Heart left ventricle (tissue), 16 donors: ENCODE measurements at places on chromosomes 11 and 22. TPM values are rescaled to one million over a fixed set of nuclear protein-coding genes. Genes with fewer than 3 reads are reported as not detected.

- H3K27me3 ChIP-seq = no peaks in the 10 kb centered on the region
- no peak for DNase-seq
- no peak overlapping the region for H3K4me3 ChIP-seq
These were observed 25.8 kb downstream of the NF2 start for GRCh38 chr22:29628996-29629902.

GRCh38 chr22:44033694-44034093 lies 9.6 kb downstream of the PARVB start:
- no peaks in the 10 kb centered on the region for H3K36me3 ChIP-seq
- no peaks in the 10 kb centered on the region for H3K27me3 ChIP-seq
- no peak for DNase-seq

GRCh38 chr11:36238881-36239280 lies 50.3 kb downstream of the COMMD9 start:
- H3K36me3 ChIP-seq = no peaks in the 10 kb centered on the region
- H3K4me1 ChIP-seq = no peaks in the 10 kb centered on the region
- H3K27ac ChIP-seq = no peak overlapping the region
- H3K4me3 ChIP-seq = no peak overlapping the region
- DNase-seq = no peak

- no peak overlapping the region for H3K4me3 ChIP-seq
- H3K4me1 ChIP-seq = no peaks in the 10 kb centered on the region
- H3K36me3 ChIP-seq = no peaks in the 10 kb centered on the region
- H3K27ac ChIP-seq = no peak overlapping the region
- no peaks in the 10 kb centered on the region for H3K27me3 ChIP-seq
These were observed 1383.2 kb downstream of the BRD1 start for GRCh38 chr22:48444320-48445112.

DNA sequence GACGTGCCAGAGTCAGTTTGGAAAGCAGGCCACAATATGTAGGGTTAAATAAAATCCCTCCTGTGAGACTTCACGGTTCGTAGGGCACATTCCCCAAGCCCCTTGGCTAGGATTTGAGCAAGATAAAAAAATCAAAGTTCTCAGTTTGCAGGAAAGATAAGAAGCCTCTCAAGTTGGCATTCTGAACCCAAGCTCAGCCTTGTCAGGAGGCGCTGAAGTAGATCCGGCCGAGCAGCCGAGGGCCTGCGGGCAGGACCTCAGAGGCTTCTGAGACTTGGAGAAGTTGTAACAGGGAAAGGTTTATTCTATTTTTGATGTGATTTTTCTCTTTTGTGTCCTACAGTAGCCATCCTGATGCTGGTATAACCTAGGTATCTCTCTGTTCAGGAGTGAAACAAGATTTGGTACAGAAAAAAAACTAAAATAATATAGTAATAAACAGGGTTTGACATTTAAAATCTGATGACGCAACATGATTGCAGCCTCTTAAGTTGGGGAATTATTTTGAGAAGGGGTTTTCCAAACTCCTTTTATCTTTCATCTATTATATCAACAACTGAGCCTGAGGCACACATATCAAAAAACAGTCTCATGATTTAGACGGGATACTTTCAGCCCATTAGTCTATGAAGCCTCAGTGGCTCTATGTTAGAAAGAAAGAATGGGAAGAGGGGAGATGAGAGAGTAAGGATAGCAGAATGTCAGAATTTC lies 10.1 kb downstream of the PATE2 start:
- H3K36me3 ChIP-seq = no peaks in the 10 kb centered on the region
- H3K4me1 ChIP-seq = no peaks in the 10 kb centered on the region
- H3K27me3 ChIP-seq = no peaks in the 10 kb centered on the region
- H3K27ac ChIP-seq = no peak overlapping the region
- H3K4me3 ChIP-seq = no peak overlapping the region
- no peak for DNase-seq

- no peak for DNase-seq
- H3K4me3 ChIP-seq = no peak overlapping the region
- H3K4me1 ChIP-seq = no peaks in the 10 kb centered on the region
- H3K27me3 ChIP-seq = no peaks in the 10 kb centered on the region
These were observed 2190.5 kb upstream of the RAG2 start for GRCh38 chr11:38788561-38788960.

DNA sequence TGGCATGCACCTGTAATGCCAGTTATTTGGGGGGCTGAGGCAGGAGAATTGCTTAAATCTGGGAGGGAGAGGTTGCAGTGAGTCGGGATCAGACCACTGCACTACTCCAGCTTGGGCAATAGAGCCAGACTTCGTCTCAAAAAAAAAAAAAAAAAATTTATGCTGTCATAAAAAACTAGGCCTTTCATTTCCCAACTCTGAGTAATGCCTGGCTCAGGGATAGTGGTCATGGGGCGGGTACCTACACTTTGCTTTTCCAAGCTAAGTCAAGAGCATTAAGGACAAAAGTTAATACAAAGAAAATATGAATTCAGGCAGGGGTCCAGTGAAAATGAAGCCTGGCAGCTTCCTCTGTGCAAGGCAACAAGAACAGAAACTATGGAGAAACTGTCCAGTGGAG lies 16.3 kb downstream of the CPSF7 start:
- no peak overlapping the region for H3K27ac ChIP-seq
- no peaks in the 10 kb centered on the region for H3K27me3 ChIP-seq
- H3K36me3 ChIP-seq = peaks cover 3% of the 10 kb centered on the region
- no peak overlapping the region for H3K4me3 ChIP-seq

- no peak for DNase-seq
- H3K27me3 ChIP-seq = no peaks in the 10 kb centered on the region
- no peak overlapping the region for H3K27ac ChIP-seq
- H3K36me3 ChIP-seq = no peaks in the 10 kb centered on the region
- no peak overlapping the region for H3K4me3 ChIP-seq
These were observed 12.9 kb upstream of the RHOD start for GRCh38 chr11:67043572-67044349.

GRCh38 chr11:124922831-124923230 lies 3.8 kb downstream of the HEPN1 start:
- no peak overlapping the region for H3K27ac ChIP-seq
- no peak for DNase-seq
- peaks cover 10% of the 10 kb centered on the region for H3K4me1 ChIP-seq
- no peaks in the 10 kb centered on the region for H3K27me3 ChIP-seq
- H3K36me3 ChIP-seq = no peaks in the 10 kb centered on the region

- DNase-seq = peak; percentile 67
- H3K27ac ChIP-seq = peak overlapping the region; percentile 58
- H3K4me3 ChIP-seq = no peak overlapping the region
- H3K4me1 ChIP-seq = peaks cover 71% of the 10 kb centered on the region
- H3K36me3 ChIP-seq = no peaks in the 10 kb centered on the region
- no peaks in the 10 kb centered on the region for H3K27me3 ChIP-seq
These were observed 34.4 kb downstream of the YAP1 start for GRCh38 chr11:102144357-102145355.

- H3K4me1 ChIP-seq = peaks cover 61% of the 10 kb centered on the region
- H3K27me3 ChIP-seq = no peaks in the 10 kb centered on the region
These were observed 26.4 kb downstream of the TXN2 start for GRCh38 chr22:36454916-36455570.

DNA sequence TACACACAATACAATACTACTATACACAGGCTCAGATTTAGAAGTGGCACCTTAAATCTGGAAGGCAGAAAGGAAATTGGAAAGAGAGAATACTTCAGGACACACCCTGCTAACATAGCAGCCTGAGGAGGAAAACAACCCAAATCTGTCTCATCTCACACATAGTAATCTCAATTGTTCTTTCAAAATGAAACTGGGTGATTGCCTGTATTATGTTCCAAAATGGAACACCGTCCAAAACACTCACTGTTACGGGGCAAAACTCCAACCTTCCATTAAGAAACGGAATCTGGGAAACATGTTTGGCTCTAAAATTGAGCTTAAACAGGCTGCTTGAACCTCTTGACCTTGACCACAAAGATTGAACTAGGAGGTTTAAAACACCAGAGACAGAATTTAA lies 572.6 kb downstream of the OPCML start:
- no peak overlapping the region for H3K4me3 ChIP-seq
- H3K27ac ChIP-seq = no peak overlapping the region
- DNase-seq = no peak
- H3K27me3 ChIP-seq = peaks cover 16% of the 10 kb centered on the region

DNA sequence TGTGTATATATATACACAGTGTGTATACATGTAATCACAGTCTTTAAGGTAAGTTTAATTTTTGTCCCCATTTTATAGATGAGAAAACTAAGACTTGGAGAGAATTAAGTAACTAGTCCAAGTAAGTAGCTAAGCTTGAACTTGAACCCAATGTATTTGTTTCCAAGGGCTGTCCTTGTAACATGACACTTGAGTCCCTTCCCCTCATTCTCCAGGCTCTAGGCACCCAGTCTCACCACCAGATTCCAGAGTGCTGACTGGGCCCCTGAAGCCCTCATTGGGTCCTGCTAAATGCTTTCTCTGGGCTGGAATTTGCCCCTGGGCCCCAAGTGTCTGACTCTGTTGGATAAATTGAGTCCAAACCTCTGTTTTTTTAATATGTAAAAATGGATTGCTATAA lies 45.5 kb downstream of the ADM start:
- H3K36me3 ChIP-seq = no peaks in the 10 kb centered on the region
- H3K4me3 ChIP-seq = no peak overlapping the region
- H3K4me1 ChIP-seq = peaks cover 22% of the 10 kb centered on the region
- H3K27ac ChIP-seq = no peak overlapping the region

- no peaks in the 10 kb centered on the region for H3K36me3 ChIP-seq
- no peak overlapping the region for H3K4me3 ChIP-seq
- H3K27ac ChIP-seq = no peak overlapping the region
- no peak for DNase-seq
- peaks cover 6% of the 10 kb centered on the region for H3K4me1 ChIP-seq
- no peaks in the 10 kb centered on the region for H3K27me3 ChIP-seq
These were observed 72.1 kb upstream of the BMAL1 start for GRCh38 chr11:13205486-13205885.

DNA sequence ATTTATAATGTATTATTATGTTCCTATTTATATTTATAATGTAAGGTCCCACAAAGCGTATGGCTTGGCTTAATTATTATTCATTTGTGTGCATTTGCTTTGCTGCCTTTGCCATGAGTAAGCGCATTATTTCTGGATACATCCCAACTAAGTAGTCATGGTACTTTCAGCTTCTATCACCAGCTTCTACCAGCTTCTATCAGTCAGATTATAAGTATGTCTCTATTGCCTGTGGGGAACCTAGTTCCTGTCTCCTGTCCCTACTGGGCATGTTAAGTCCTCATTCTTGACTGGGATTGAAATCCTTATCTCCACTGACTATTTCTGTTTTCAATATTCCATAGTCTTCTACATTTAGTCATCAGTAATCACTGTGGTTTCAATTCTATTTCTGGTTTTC lies 33.5 kb upstream of the OR10W1 start:
- no peak for DNase-seq
- H3K4me1 ChIP-seq = no peaks in the 10 kb centered on the region
- H3K27ac ChIP-seq = no peak overlapping the region
- no peaks in the 10 kb centered on the region for H3K36me3 ChIP-seq
- no peaks in the 10 kb centered on the region for H3K27me3 ChIP-seq

DNA sequence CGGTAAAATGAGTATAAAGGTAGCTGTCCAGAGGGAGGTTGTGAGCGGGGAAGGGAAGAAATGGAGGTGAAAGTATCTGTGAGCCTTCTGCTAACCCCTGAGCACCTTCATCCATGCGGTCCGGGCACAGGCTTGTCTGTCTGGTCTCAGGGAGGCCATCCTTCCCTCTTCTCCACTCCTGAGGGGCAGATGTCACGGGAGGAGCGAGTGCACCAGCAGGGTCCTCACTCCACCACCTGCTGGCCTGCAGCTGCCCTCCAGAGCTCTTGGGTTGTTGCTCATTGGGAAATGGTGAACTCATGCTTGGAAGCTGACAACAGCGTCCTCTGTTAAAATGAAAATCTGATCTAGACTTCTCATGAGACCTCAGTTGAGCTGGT lies 33.8 kb upstream of the WNT11 start:
- no peak overlapping the region for H3K4me3 ChIP-seq
- no peak overlapping the region for H3K27ac ChIP-seq

- no peak overlapping the region for H3K27ac ChIP-seq
- peaks cover 42% of the 10 kb centered on the region for H3K4me1 ChIP-seq
- H3K27me3 ChIP-seq = no peaks in the 10 kb centered on the region
- no peak overlapping the region for H3K4me3 ChIP-seq
- H3K36me3 ChIP-seq = no peaks in the 10 kb centered on the region
These were observed 56.2 kb upstream of the CRYBB3 start for GRCh38 chr22:25143156-25144076.

- no peak overlapping the region for H3K4me3 ChIP-seq
- DNase-seq = no peak
- no peaks in the 10 kb centered on the region for H3K36me3 ChIP-seq
- H3K27ac ChIP-seq = peak overlapping the region; percentile 95
- no peaks in the 10 kb centered on the region for H3K4me1 ChIP-seq
These were observed 8.7 kb downstream of the MYO18B start for GRCh38 chr22:25750569-25751173.

- no peak overlapping the region for H3K4me3 ChIP-seq
- no peaks in the 10 kb centered on the region for H3K27me3 ChIP-seq
- H3K4me1 ChIP-seq = peaks cover 22% of the 10 kb centered on the region
- no peak overlapping the region for H3K27ac ChIP-seq
- peaks cover 17% of the 10 kb centered on the region for H3K36me3 ChIP-seq
These were observed 2.7 kb upstream of the POLDIP3 start for GRCh38 chr22:42617155-42617983.

GRCh38 chr11:75342966-75343870 lies 8.2 kb downstream of the ARRB1 start:
- peak overlapping the region; percentile 61 for H3K27ac ChIP-seq
- no peaks in the 10 kb centered on the region for H3K27me3 ChIP-seq
- H3K4me1 ChIP-seq = peaks cover 46% of the 10 kb centered on the region
- H3K4me3 ChIP-seq = no peak overlapping the region

DNA sequence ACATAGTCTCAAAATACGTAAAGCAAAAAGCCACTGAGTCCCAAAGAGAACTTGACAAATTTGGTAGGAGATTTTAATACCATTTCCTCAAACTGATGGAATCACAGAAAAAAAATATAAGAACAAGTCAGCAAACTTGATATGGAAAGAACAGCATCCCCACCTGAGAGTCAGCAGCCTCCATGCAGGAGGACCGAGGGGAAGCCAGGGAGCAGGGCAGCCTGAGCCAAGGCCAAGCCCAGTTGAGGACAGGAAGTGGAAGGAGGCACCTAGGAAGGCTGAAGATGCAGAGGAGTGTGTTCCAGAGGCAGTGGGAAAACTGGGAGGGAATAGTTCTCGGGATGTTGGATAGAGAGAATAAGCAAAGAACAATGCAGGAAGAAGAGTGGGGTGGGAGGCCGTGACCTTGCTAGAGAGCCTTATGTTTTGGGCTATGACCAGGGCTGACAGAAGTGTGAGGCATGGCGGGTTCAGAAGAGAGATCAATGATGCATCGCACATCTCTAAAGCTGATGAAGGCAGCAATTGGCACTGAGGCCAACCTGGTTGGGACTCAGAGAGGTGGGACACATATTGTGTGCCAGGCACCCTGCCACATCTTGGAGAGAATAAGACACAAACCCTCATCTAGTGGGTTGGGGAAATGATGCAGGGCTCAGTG lies 15.4 kb downstream of the APOA4 start:
- DNase-seq = no peak
- no peaks in the 10 kb centered on the region for H3K27me3 ChIP-seq
- no peak overlapping the region for H3K27ac ChIP-seq
- no peak overlapping the region for H3K4me3 ChIP-seq
- no peaks in the 10 kb centered on the region for H3K36me3 ChIP-seq

The CCDC73 gene
- total RNA-seq = not detected

The YIF1A gene
- total RNA-seq = 93.0 TPM

The HDHD5 gene
- total RNA-seq = 49.0 TPM

The BTBD18 gene
- not detected for total RNA-seq

The PLEKHB1 gene
- total RNA-seq = 10.8 TPM

The C22orf42 gene
- not detected for total RNA-seq

The PKDREJ gene
- 0.04 TPM for total RNA-seq

The RANGAP1 gene
- 32.1 TPM for total RNA-seq

The DDIAS gene
- 0.18 TPM for total RNA-seq

The RBMXL2 gene
- total RNA-seq = not detected

The FOLR2 gene
- 24.0 TPM for total RNA-seq

The OSM gene
- 0.19 TPM for total RNA-seq

The UPK3A gene
- 0.45 TPM for total RNA-seq

The ARHGAP1 gene
- total RNA-seq = 74.2 TPM
